ENCODE measurements at places on chromosomes 4 and X.

GRCh38 chr4:142309772-142310171 lies 536.3 kb downstream of the INPP4B start:
- no peak for DNase-seq

DNA sequence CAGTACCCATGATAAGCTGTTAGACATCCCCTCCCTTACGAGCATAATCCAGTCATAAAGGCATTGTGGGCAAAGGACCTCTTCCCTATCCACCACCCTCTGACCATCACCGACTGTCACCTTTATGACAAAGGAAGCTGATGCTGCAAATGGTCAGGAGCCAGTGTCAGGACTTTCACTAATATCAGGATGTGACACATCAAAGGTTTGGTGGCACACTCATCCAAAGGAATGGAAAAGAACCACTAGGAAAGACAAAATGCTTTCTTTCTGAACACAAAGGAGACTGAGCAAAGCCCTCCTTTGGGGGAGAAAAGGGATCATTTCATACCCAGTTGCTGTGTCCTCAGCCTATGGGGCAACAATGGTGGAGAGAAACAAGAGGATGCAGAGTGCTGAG lies 66.9 kb upstream of the PROM1 start:
- no peak for DNase-seq

DNA sequence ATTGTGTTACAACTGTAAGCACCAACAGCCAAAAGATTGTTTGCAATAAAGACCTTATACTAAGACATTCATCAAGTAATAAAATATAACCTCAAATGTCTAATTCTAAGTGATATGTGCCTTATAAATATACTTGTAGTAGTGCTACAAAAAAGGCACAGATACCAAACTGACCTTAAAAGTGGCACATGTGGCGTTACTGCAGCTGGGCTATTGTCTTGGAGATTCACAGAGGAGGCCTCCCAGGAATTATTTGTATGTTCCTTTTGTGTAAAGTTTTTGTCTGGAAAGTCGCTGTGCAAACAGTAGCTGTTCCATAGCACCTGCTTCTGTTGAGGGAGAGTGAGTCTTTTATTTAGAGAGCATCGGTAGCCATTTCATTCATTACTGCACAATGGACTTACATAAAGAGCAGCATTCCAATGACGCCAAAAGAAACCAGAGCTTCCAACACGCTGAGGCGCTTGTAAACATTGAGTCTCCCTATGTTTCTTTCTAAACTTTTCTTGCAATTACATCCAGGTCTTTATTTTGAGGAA lies 143.7 kb downstream of the RPA4 start:
- DNase-seq, result no peak

- no peak for DNase-seq
Observed at GRCh38 chr4:97759785-97760184, 383.5 kb downstream of the STPG2 start.
